ENCODE measurements at places on chromosomes 1 and 21.

DNA sequence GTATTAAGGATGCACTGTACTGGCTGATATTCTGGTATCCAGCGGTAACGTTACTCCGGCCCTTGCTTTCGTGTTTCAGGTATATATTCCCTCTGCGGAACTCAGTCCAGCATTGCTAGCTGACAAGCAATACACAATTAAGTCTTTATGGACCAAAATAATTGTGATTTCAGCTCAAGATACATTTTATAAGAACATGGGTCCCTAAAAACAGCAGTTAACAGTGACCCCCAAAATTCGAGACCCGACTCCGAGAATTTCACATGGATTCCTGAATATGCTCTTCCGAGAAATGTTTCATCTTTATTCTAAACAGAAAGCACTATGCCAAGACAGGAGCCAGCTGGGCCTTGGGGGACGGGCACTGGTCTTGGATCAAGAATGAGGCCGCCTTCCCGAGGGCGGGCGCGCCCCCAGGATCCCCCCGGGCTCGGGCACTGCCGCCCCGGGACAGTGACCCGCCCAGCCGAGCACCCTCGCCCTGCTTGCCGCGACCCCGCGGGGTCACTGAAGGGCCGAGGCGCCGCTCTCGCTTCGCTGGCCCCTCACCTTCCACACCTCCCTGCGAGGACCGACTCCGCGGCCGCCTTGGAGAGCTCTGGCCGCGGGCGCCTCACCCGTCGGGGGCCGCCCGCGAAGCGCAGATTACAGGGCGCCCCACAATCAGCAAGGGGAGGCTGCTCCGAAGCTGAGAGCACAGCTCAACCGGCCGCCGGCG, 610 bp downstream of the SCYL3 start:
- DNase-seq = no peak

DNA sequence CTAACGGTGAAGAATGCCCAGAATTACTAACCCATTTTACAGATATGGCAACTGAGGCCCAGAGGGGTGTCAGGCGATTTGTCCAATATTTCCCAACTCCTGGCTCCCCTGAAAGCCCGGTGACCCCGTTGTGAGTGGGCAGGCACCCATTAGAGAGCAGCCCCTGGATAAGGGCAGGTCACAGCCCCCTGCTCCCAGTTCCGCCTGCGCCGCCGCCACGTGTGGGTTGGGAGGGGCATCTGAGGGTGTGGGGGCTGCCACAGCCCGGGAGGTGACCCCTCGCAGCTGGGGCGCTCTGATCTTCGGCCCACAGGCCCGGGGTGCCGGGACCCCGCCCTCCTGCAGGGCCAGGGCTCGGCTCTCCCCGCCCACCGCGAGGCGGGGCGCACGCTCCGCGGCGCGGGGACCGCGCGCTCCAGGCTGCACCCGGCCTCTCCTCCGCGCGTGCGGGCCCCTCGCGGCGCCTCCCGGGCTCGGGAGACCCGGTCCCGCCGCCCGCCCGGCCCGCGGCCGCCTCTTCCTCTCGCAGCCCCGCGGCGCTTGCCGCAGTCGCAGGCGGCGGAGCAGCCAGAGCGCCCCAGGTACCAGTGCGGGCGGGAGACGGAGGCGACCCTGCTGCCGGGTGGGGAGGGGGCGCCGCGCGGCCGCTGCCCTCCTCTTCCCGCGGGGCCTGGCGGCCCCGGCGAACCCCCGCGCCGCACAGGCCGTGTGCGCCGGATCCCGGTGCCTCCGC, at the start of gene HTR6:
Gene HTR6 (plus strand): TSS at position 423 of the 733 bp plus-strand sequence. CDS start 879 bp downstream, outside the sequence.
- DNase-seq = peak; percentile 82

DNA sequence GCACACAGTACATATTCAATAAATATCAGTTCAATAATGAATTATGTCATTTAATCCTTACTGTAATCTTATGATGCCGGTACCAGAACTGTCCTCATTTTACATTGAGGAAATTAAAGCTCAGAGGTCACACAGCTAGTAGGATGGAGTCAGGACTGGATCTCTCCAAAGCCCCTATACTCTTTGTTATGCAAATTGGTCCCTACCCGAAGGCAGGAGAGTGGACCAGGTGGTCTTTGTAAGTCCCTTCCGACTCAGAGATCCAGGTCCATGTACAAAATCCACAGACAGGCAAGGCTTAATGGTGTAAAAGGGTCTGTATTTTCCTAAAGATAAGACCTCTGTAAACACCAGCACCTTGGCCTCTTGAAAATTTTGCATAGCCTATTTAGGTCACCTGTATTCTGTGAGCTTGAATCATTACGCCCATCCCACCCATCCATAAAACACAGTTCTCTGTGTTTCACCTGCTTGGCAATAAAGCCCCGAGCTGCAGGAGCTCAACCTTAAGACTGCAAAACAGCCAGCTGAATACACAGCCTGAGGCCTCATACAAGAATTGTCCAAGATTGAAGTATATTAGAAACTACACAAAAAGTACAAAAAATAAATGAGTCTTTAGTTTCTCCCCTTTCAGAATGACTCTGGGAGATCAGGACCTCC, 41.7 kb downstream of the PLXNA2 start:
- no peak for DNase-seq

DNA sequence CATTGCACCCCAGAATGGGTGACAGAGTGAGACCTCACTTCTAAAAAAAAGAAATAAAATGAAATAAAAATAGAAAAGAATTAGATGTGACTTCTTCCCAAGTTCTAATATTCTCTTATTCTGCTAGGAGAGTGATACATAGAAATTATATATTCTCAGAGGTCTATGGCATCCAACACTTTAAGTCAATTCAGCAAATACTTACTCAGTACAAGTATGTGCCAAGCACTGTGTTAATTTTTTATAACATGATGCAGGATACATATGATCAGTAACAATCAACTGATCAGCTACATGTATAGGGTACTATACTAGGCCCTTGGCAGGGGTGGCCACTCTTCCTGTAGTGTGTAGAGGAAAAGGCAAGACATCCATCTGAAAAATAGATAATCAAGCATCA, 13.0 kb upstream of the JAK1 start:
- no peak for DNase-seq

- DNase-seq = no peak
Measured at GRCh38 chr1:32899586-32900296, 1.4 kb downstream of the TMEM54 start.

DNA sequence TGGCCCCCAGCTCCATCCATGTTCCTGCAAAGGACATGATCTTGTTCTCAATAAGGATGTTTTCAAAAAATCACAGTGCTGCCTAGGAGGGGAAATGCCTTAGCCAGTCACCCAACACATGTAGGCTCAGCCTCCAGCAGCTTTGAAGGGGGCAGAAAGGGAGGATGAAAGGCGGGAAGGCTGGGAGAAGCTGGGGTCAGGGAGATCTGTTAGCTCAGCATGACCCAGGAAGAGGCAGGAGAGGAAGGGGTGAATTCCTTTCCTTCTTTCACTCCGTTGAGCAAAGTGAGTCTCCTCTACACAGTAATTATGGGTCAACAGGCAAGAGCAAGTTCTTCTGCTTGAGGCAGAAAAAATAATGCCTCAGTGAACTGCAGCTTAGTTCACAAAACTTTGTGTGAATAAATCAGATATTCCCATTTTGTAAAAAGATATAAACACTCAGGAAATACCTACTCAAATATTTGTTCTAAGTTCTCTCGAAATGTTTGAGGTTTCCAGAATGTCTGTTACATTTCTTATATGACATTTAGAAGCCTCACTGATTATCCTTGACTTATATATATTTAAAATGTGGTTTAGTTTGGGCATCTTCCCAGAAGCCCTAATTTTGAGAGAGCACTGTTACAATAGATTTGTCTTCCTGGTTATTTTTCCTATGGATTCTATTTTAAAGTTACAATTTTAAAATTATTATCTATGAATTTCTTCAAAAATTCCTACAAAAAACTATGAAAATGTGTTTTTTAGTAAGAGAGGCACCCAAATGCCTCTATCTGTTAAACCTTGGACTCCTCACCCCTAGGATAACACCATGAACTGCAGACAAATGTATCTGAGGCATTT, 116.8 kb downstream of the KCNJ6 start:
- DNase-seq = no peak

- peak; percentile 53 for DNase-seq
Measured at GRCh38 chr1:246608616-246609376, 42.5 kb downstream of the CNST start.

- no peak for DNase-seq
Measured at GRCh38 chr1:17933971-17934370, 173.6 kb upstream of the IGSF21 start.

DNA sequence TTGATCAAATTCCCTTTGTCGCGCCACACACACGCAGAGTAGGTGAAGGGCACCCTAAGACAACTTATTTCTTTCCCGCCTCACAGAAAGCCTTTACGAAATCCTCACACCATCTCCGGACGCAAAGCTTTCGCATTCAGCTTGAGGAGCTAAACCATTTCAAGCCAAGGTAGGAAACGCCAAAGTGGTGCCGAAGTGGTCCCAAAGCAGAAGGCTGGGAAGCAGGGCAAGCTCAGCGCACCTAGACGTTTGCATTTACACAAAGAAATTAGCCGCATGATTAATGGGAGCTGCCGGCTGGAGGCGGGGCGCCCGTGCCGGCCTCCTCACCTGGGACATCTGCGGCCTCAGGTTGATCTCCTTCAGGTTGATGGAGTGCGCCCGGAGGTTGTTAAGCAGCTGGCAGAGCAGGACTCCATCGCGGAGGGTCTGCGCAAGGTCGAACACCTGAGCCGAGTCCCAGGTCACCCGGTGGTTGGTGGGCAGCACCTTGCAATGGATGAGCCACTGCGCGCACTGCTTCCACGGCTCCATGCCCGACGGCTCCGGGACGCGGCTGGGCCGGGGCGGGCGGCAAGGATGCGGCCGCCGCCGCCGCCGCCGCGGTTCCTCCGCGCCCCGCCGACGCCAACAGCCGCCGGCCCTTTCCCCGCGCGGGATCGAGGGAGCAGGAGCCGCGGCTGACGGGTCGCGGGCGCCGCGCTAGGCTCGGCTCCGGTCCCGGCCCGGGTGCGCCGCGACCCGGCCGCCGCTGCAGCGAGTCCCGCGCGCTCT, 457 bp downstream of the VAV3 start:
- DNase-seq = no peak

- DNase-seq = no peak
Measured at GRCh38 chr21:31878831-31879230, 6.0 kb downstream of the HUNK start.
